ENCODE measurements at places on chromosomes 5 and 9. TPM values are rescaled to one million over a fixed set of nuclear protein-coding genes. Genes with fewer than 3 reads are reported as not detected.

Gene IRGM
- not detected for total RNA-seq

Gene ZNF454
- total RNA-seq = 0.54 TPM

Gene SLC6A3
- not detected for total RNA-seq

Gene TGFBI
- total RNA-seq = 744 TPM

Gene PLCXD3
- total RNA-seq = 1.3 TPM

Gene GADD45G
- total RNA-seq = 0.32 TPM

Gene FKBP15
- 27.2 TPM for total RNA-seq

Gene SHOC1
- total RNA-seq = 0.02 TPM

Gene STXBP1
- 15.0 TPM for total RNA-seq

Gene JAKMIP2
- total RNA-seq = 1.1 TPM

Gene PLPP6
- 9.1 TPM for total RNA-seq

Gene SLCO6A1
- not detected for total RNA-seq

Gene ARHGEF37
- total RNA-seq = 0.15 TPM

Gene TMEM171
- total RNA-seq = 2.1 TPM

Gene RGMB
- total RNA-seq = 29.9 TPM

Gene ABLIM3
- 36.7 TPM for total RNA-seq

Gene PCDHB7
- total RNA-seq = 2.1 TPM

Gene ADAMTS19
- total RNA-seq = 0.10 TPM

Gene PROB1
- 0.15 TPM for total RNA-seq

Gene VLDLR
- 9.2 TPM for total RNA-seq

Gene GFI1B
- 0.30 TPM for total RNA-seq

Gene MYO10
- 13.6 TPM for total RNA-seq

Gene N4BP3
- total RNA-seq = 0.05 TPM

Gene GEMIN5
- 12.8 TPM for total RNA-seq

Gene CEL
- total RNA-seq = 0.17 TPM

Gene PPIC
- total RNA-seq = 139 TPM

Gene LCN10
- total RNA-seq = not detected

Gene BRD9
- total RNA-seq = 37.3 TPM

Gene C5orf52
- total RNA-seq = not detected

Gene SLC36A3
- total RNA-seq = not detected

Gene ANKRD33B
- 0.49 TPM for total RNA-seq

Gene GABRA1
- not detected for total RNA-seq

Gene PDE4D
- total RNA-seq = 14.9 TPM

Gene ACTL7A
- total RNA-seq = not detected

Gene MARCHF3
- total RNA-seq = 4.9 TPM

Gene TAF11L3
- total RNA-seq = not detected

Gene ALAD
- 11.2 TPM for total RNA-seq

Gene RBM27
- 18.7 TPM for total RNA-seq
